Vein endothelial cell (primary cell): ENCODE measurements at places on chromosomes 5 and 9. TPM values are rescaled to one million over a fixed set of nuclear protein-coding genes. Genes with fewer than 3 reads are reported as not detected.

The ISL1 gene
- total RNA-seq, result not detected in 2 replicates

The FBP1 gene
- total RNA-seq, result 3.2 and 3.3 TPM in 2 replicates

The EMB gene
- total RNA-seq, result 0.10 and 0.33 TPM in 2 replicates

The AJM1 gene
- 0.65 and 0.67 TPM in 2 replicates for total RNA-seq

The NOXA1 gene
- total RNA-seq, result 1.9 and 2.0 TPM in 2 replicates
